RCC 7860 (cell line): ENCODE measurements at places on chromosomes 3 and 15.
A peak's percentile ranks its signal among the peaks of the same experiment; 100 is the strongest.

DNA sequence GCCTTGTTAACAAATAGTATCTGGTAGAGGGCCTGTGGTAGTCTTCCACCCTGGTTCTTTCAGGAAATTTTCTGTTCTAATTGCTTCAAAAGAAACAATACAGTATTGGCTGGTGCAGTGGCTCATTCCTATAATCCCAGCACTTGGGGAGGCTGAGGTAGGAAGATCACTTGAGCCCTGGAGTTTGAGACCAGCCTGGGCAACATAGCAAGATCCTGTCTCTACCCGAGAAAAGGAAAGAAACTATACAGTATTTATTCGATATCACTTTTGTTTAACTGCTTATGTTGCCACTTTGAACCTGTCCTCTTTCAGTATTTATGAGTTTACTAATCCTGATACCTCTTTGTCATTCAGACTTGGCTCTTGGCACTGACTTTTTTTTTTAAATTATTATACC is 4.5 kb downstream of the MKRN2 start:
- DNase-seq = no peak

GRCh38 chr15:57287123-57287521 is 89.2 kb upstream of the CGNL1 start:
- DNase-seq = no peak

- DNase-seq = no peak
These were observed 23.7 kb downstream of the APH1B start for GRCh38 chr15:63301088-63301487.

GRCh38 chr3:69290006-69290405 is 95.9 kb downstream of the FRMD4B start:
- DNase-seq = no peak

DNA sequence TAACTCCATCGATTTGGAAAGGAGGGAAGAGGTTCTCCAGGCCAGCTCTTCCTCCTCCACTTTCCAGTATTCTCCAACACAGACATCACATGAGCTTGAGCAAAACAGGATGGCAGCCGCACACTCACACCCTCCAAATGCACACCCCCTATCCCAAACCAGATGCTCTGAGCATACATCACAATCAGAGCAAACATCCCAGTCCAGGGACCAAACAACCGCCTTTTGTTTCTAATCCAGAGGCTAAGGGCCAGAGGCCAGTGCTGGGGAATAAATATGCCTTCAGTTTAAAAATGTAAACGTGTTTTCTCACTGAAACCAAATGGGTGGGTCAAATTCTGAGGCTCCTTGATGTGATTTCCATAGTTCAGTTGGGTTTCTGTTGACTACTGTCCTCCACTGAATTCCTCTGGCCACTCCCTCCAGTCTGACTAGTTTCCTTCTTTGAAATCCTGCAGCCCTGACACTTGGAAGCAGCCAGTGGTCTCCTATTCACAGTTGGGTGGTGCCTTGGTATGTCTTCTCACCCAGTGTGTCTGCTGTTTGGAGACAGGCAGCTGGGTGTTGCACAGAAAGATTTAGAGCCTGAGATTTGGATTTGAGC is 19.2 kb upstream of the MFGE8 start:
- DNase-seq = no peak

DNA sequence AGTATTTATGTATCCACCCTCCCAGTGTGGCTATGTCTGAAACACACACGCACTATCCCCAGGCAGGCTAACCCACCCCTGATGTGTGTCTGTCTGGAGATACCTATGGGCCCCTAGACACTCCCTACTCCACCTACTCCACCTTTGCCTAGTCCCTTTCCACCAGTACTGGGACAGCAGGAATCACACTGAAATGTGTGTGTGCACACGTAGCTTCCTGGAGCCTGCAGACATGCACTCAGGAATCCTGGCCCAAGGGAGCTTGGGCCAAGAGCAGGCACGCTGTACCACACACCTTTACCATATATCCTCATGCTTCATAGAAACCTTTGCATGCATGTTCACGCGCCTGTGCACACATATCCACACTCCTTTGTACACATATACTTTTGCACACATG is 6.9 kb upstream of the PTH1R start:
- no peak for DNase-seq

DNA sequence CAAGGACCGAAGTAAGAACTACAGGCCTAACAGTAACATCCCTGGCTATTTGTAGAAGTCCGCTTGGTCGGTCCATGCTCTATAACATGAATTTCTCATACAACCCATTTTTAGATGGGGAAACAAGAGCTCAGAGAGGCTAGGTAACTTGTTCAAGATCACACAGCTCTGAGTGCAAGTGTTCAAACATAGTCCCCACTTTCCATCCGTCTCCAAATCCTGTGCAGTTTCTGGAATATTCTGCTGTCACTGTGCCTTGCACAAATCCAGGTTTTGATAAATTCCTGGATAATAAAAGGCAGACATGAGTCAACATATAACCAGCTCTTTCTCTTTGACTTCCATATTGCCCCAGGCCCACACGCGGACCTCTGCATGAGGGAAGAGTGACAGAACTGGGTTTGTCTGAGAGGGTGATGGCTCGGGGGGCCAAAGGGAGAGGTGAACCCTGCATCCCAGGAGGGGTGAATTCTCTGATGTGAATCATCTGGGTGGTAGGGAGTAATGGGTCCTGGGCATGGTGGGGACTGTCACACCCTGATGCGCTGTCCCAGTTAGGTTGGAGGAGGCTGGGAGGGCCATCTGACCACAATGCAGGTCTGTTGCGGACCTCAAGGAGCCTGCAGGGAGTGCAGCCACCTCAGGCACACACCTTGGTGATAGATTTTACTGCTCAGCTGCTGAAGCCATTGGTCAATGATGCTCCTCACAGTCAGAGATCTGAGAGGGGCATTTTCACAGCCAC is 162.2 kb downstream of the SMAD6 start:
- no peak for DNase-seq

DNA sequence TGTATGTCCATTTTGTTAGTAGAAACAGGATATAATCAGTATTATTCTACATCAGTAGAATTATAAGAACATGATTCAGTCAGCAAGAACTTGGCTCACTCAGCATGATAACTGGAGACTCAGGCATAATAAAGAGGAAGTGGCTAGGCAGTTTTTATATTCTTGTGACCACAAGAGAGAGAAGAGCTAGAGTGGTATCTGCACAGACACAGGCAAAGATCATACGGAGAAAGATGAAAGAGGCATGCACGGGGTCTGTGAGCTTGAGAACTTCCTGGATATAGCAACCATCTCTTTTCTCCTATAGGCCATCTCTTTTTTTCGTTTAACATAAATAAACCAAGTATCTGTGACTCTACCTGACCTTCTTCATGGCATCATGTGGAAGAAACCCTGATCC is 46.8 kb downstream of the MYO5A start:
- DNase-seq = peak; percentile 81

GRCh38 chr3:136982520-136983138 is 24.8 kb downstream of the IL20RB start:
- no peak for DNase-seq

DNA sequence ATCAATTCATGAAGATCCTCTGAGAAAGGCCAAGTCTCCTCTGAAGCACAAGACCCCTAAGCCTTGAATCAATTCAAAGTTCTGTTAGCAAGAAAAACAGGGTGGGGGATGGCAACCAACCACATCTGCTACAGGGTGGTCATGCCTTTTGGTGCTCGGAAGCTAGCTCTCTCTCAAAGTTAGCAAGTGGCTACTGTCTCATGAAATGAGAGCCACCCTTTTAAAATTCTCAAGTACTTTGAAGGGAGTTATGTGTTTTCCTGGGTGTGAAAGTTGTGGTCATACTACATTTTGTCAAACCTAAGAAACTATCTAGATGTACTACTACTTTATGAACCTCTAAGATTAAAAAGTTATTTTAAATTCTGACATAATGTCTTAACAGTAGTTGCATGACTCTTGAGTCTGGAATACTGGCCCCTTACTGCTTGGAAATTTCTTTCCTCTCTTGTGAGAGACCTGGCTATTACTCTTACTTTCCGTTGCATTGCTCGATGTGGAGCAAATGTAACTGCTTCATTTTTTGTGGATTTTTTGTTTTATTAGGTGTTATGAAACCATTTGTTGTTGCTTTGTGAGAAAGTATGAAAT is 116.1 kb downstream of the CHST2 start:
- no peak for DNase-seq

- no peak for DNase-seq
These were observed 1.6 kb downstream of the NR2F2 start for GRCh38 chr15:96331945-96332636.

GRCh38 chr3:153357436-153357835 is 195.4 kb downstream of the RAP2B start:
- DNase-seq = no peak

DNA sequence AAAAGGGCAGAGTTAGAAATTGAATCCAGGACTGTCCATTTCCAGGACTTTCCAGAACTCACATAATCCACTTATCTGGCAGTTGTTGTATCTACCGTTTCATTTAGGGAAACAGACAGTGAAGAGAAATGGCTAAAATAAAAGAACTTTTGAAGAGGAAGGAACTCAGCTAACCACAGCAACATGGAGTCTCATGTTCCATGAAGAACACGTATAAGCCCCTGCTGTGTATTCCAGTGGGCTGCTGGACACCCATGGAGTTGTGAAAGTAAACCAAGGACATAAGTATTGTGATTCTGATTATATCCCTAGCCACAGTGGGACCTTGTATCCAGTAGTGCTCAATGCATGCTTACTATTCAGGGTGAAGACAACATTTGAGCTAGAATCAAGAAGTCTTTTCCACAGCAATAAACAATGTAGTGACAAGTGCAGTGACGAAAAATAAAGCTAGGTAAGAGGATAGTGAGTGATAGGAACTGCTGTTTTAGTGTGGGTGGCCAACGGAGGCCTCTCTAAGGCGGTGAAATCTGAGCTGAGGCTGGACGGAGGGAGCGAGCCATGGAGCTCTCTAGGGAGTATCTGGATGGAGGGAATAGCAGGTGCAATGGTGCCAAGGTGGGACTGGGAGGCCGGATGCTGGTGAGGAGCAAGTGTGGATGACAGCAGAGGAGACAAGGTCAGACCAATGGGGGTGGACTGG is 26.8 kb upstream of the TRH start:
- DNase-seq = no peak

DNA sequence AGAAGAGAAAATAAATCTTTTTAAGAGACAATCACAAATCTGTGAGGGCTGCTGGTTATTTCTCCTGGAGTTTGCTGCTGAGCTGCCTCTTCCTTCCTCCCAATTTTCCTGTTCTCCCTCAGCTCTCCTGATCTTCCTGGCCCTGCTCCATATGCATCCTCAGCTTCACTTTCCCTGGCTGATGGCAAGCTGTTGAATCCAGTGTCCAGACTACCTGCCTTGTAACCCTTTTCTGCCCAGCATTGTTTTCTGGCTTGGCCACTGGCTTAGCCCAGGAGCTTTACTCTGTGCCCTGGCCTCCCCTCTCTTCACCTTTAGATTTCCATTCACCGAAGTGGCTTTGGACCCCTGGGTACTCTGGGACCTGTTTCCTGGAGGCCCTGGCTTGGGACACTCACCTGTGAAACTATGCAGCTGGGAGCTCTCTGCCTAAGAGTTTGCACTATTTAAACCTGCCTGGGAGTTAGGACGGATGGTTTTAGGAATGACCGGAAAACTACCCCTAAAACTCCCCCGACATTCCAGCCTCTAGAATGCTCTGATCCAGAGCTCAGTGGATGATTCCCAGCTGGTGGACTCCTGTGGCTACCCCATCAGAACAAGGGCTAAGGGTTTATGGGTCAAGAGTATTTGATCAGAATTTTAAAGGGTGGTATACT is 90.0 kb downstream of the RBPMS2 start:
- DNase-seq = no peak

DNA sequence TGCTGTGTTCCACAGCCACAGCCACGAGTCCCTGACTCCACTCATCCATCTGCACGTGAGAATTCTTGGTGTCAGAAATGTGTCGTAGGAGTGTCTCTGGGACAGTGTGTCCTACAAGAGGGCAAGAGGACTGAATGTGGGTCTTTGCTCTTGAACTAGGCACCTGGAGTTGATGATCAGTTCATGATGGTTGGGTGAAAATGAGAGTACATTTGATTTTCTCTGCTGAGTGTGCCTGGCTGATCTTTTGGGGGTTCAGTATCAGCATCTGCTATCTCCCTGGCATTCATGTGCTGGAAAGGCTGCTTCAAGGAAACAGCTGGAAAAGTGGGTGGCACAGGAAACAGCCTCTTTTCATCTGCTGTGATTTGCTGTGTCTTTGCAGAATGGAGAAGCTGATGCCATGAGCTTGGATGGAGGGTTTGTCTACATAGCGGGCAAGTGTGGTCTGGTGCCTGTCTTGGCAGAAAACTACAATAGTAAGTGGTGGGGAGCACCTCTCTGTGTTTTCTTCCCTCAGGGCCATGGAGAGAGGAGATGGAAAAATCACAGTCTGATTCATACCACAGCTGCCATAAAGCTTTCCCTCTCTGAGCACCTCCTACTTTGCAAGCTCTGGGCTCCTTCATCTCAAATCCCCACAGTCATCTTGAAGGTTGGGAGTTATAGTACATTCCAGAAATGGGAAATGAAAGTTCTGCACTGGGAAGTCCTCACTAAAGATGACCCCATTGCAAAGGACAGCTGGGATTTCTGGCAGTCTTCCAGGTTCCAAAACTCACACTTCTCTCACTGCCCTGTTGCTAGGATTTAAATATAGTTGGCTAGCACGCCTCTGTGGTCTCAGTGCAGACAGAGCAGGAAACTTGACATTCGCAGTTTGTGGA is 17.8 kb downstream of the TF start:
- DNase-seq = no peak

- DNase-seq = no peak
These were observed 8.7 kb downstream of the HLTF start for GRCh38 chr3:149077628-149078027.

DNA sequence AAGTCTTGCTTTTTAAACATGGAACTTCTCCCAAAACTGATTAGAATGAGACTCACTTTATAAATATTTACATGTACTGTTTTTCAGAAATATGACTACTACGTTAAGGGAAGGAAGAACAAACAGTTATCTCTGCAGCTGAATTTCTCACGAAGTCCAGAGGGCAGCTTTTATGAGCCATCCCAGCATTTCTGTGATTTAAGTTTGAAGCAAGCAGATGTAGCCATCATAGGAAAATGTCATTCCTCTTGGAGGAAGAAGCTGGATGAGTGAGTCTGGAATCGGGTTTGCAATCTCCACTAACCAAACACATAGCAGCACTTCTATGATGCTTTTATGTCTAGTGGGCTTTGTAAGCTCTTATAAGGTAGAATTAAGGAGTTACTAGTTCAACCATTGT is 53.7 kb downstream of the SCN11A start:
- no peak for DNase-seq
